ENCODE measurements at places on chromosomes 6 and 20. TPM values are rescaled to one million over a fixed set of nuclear protein-coding genes. Genes with fewer than 3 reads are reported as not detected.

Gene MUC22
- polyA plus RNA-seq, result not detected

Gene TCF19
- polyA plus RNA-seq, result 2.4 TPM

Gene ENPP5
- 1.2 TPM for polyA plus RNA-seq

Gene VSX1
- polyA plus RNA-seq, result not detected

Gene TMEM30A
- polyA plus RNA-seq, result 24.9 TPM

Gene ANKS1A
- 5.4 TPM for polyA plus RNA-seq

Gene ALDH8A1
- polyA plus RNA-seq, result 0.56 TPM

Gene RHAG
- polyA plus RNA-seq, result 0.03 TPM

Gene CABLES2
- 1.3 TPM for polyA plus RNA-seq

Gene LY6G6D
- not detected for polyA plus RNA-seq

Gene DNMT3B
- polyA plus RNA-seq, result 0.56 TPM

Gene TLDC2
- not detected for polyA plus RNA-seq

Gene CCDC28A
- 29.2 TPM for polyA plus RNA-seq

Gene EEF1E1
- 25.5 TPM for polyA plus RNA-seq

Gene LIN28B
- polyA plus RNA-seq, result not detected

Gene ARMH2
- polyA plus RNA-seq, result not detected

Gene C20orf144
- polyA plus RNA-seq, result 0.05 TPM

Gene CBLN4
- polyA plus RNA-seq, result 0.79 TPM

Gene GABRR1
- polyA plus RNA-seq, result not detected

Gene EYA2
- polyA plus RNA-seq, result 0.98 TPM
